Suppressor macrophage (primary cell): ENCODE measurements at places on chromosomes 7 and 10.

- no peak for DNase-seq
These were observed 116.1 kb downstream of the TPST1 start for GRCh38 chr7:66321283-66321682.

GRCh38 chr7:40429826-40430225, 295.0 kb downstream of the SUGCT start:
- peak; percentile 22 for DNase-seq

GRCh38 chr7:35424869-35425495, 171.1 kb upstream of the TBX20 start:
- DNase-seq: peak; percentile 61

DNA sequence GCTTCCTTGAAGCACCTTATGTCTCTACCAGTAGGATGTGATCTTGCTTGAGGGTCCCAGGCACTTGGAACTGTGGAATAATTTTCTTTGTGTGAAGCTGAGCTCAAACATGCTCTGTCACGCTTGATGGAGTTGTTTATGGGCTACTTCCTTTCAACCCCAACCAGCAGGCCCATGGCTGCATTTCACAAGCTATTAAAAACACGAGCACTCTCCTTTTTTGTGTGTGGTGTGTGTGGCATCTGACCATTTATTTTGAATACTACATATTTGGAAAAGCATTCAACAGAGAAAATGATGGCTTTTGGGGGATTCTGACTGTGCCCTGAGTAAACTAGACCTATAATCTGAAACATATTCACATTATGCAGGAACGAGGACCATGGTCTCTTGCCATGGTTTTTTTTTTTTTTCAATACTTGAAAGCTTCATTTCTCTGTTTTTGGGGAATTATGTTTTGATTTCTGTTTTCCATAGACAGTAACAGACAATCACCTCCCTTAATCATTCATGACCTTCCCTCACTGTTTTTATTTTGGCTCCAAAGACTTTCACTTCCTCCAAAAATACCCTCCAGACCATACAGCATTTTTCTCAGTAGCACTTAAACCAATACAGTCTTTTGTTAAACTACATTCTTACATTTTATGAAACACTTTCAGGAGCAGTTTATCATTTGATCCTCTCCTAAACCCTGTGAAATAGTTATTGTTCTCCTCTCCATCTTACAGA, 233.6 kb upstream of the BMPER start:
- DNase-seq: no peak

GRCh38 chr10:110425684-110426293, 71.9 kb upstream of the DUSP5 start:
- DNase-seq: peak; percentile 81

DNA sequence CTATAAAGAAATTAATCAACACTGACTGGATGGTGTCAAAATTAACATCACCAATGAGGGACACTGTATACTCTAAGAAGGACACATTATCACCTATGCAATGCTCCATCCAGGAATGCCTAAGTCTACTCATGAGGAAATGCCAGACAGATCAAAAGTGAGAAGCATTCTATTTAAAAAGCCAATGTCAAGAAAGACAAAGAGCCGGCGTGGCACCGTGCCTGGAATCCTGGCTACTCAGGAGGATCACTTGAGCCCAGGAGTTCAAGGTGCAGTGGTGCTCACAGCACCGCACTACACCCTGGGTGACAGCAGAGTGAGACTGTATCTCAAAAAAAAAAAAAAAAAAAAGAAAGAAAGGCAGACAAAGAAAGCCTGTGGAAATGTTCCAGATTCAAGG, 45.5 kb upstream of the ANAPC16 start:
- DNase-seq: no peak

- DNase-seq: no peak
These were observed 250.9 kb downstream of the SFMBT2 start for GRCh38 chr10:7159928-7160327.

GRCh38 chr7:137446025-137446424, 102.5 kb upstream of the PTN start:
- no peak for DNase-seq

- no peak for DNase-seq
These were observed at the start of gene ADCY1 for GRCh38 chr7:45573661-45574415. Gene ADCY1 (plus strand): TSS chr7:45574368. CDS start chr7:45574544, 176 bp downstream.

DNA sequence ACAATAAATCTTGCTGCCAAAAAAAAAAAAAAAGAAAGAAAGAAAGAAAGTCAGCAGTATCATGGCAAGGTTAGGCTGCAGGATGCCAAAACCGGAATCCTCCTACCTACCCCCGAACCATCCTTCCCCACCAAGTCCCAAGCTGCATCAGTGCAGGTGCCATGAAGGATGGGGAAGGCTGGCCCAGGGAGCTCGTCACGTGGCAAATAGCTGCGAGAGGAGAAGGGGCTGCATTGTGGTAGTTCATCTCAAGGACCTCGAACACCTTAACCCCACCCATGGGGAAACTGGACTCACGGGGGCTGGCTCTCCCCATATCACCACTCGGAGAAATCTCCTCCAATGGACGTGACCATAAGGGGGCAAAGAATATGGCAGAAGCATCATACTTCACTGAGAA, 86.2 kb downstream of the TACC2 start:
- no peak for DNase-seq

DNA sequence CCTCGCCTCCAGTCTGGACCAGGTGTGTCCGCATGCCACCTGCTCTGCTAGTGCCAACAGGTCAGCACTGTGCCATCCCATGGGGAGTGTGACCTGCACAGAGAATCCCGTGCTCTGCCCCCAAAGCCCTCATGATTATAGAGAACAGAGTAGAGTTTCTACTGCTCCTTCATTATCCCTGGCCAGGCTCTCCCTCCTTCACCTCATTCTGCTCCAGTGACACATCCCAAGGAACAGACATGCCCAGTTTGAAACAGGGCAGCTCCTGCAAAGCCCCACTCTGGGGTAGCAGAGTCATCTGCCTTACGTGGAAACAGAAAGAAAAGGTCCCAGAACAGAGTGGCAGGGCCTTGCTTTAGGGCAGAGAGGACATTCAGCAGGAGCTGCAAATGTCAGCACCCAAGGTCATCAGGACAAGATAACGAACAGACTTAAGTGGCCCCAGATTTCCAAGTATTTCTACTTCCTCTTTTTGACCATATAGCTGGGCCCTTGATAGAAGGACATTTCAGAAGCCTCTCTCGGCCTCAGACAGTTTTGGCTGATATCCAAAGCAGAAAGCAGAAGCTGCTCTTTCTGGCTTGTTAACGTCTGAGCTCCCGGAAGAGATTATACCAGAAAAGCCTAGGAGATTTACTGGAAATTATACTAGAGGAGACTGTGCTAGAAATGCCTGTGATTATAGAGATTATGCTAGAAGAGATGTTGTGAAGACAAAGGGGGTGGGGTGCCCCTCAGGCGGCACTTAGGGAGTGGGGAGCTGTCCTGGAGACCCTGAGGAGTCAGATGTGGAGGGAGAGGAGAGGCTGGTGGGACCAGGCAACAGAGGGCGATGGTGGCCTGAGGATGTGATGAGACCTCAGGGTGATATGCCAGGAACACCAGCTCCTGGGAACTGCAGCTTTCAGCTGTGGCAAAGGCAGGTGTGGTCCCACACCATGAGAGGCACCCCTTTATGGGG, 12.6 kb downstream of the TMEM176B start:
- peak; percentile 89 for DNase-seq
